ENCODE measurements at places on chromosomes 12 and 14.

DNA sequence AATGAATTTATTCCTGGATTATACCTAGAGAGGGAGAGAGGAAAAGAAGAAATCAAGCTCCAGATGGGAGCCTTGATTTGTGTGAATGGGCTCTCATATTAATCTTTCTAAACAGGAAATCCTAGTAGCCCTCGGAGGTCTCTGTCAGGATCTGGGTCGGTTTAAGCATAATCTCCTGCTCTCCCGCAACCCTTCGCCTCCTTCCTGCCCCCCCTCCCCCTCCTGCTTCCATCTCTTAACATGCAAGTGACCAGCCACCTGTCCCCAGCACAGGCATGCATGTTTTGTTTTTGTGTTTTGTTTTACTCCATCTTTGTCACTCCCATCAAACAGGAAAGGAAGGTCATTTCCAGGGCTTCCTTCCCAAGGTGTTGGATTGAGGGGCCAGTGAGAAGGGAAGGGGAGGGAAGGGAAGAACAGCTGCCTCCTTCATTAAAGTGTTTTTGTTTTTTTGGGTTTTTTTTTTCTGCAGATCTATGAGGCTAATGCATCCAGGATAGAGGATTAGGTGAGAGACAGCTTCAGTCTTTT, 4.8 kb upstream of the KCNA5 start:
- no peak for DNase-seq

GRCh38 chr14:25090256-25090655, 40.3 kb upstream of the STXBP6 start:
- no peak for DNase-seq

DNA sequence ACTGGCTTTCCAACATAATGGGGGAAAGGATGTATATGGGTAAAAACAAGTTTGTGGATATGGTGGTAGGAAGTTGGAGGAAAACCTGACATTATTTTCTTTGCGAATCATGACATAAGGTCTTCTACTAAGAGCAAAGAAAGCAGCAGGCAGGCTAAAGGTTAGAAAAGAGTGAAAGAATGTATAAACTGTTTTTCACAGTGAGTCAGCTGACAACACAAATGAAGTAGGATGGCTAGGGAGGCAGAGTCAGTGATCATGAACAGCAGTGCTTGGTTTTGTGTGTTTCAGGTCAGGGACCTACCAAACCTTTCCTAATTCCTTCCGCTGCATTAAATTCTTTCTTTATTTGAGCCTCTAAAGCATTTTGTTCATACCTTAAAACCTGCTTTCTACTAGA, 46.3 kb upstream of the CATSPERB start:
- no peak for DNase-seq

DNA sequence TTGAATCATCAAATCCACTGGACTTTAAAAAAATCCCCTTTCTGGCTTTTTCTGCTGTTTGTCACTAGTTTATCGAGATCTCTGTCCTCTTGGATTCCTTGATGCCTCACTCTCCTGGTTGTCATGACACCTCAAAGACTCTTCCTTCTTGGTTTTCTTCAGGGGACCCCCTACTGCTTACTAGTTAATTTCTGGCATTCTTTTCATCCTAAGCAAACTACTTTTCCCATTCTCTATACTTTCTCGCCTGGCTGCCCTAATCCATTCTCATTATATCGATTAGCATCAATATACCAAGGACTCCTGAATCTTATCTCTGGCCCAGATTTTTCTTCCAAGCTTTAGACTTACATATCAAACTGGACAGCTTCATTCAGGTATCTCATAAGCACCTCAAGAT, 98.6 kb downstream of the NEDD1 start:
- DNase-seq = no peak

DNA sequence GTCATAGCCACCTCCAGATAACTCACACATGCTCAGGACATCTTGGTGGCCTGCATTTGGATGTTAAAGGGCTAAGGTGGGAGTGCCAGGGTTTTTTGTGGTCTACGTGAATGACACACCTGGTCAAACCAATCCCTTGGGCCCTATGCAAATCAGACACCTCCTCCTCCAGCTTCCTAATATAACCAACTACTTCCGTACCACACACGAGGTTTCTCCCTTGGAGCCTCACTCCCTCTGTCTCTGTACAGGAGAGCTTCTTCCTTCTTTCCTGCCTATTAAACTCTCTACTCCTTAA, 19.6 kb downstream of the APOBEC1 start:
- no peak for DNase-seq

DNA sequence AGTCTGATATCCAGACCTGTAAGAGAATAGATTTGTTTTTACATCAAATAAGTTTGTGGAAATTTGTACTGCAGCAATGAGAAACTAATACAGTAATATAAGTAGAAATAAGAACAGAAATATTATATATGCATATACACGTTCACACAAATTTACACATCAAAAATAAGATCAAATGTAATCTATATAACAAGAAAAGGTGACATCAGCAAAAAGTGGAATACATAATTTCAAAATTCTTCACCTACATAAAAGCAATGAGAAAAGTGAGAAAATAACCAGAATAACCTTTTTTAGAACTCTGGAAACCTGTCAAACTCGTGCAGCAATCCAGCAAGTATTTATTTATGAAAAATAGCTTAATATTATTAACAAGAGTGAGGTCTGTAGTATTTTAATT, 1124.6 kb upstream of the ATXN7L3B start:
- DNase-seq = no peak

DNA sequence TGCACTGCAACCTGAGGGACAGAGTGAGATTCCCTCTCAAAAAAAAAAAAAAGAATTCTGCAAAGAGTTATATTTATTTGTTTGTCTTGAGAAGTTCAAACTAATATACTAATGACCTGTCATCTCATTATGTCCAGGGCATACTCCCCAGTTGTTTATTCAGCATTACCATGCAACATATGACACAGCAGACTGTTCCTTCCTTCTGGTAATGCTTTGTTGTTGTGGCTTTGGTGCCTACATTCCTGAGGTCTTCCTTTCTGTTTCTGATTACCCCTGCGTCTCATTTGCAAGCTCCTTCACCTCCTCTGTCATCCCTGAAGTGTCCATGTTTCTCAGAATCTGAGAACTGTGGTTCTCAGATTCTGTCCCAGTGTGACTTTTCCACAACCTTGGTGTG, 55.3 kb downstream of the DERA start:
- no peak for DNase-seq

GRCh38 chr14:90060312-90060964, 1.4 kb upstream of the KCNK13 start:
- peak; percentile 86 for DNase-seq

DNA sequence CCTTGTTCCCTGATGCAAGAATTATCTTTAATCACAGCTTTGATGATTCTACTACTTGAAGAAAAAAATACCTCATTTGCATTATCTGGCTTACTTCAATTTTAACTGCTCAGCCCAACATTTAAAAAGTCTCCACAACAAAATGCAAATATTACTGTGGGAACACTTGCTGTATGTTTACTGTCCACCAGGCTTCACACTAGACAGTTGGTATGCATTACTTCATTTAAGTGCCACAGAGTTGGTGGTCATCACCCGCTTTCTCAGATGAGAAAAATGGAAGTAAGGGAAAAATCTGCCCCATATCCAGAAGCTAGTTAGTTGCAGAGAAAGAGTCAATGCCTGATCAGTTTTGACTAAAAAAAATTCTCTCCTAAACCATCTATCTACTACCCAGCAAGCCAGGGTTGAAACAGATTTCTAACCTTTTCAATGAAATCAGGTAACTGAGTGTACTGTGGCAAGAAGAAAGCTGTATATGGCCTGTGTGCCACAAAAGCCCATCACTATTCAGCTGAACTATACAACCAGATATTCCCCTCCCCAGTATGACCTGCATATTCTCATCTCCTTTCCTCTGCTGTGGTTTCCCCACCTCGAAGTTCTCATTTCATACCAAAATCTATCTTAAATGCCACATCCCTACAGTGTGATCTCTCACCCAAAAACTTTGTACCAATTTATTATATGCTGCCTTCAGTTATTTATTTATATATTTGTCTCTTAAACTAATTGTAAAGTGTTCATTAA, 90.3 kb downstream of the ATP2B1 start:
- DNase-seq = no peak

GRCh38 chr12:124780752-124781685, 82.6 kb downstream of the SCARB1 start:
- DNase-seq = no peak

GRCh38 chr14:88825503-88825902, 1.1 kb downstream of the TTC8 start:
- no peak for DNase-seq

- peak; percentile 65 for DNase-seq
Observed at GRCh38 chr12:25386831-25387731, 136.4 kb upstream of the KRAS start.

GRCh38 chr14:61927520-61927919, 165.3 kb downstream of the SNAPC1 start:
- DNase-seq = no peak

- DNase-seq = peak; percentile 21
Observed at GRCh38 chr12:64801381-64801780, 23.1 kb upstream of the TBC1D30 start.

DNA sequence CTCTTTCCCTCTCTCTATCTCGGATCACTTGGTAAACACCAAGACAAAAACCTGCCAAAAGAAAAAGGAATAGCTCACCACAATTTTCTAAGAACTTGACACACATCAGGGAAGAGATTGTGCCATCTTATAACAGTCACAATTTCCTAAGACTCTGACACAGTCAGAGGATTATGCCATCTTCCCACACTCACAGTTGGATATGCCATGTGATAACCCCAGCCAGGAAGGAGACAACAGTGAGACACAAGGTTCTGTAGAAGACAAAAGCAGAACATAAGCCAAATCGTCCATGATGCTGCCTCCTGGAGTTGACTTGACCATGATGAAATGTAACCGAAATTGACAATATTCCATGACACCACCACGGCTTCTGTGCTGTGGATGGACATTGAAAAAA, 2.8 kb upstream of the CLEC9A start:
- no peak for DNase-seq

DNA sequence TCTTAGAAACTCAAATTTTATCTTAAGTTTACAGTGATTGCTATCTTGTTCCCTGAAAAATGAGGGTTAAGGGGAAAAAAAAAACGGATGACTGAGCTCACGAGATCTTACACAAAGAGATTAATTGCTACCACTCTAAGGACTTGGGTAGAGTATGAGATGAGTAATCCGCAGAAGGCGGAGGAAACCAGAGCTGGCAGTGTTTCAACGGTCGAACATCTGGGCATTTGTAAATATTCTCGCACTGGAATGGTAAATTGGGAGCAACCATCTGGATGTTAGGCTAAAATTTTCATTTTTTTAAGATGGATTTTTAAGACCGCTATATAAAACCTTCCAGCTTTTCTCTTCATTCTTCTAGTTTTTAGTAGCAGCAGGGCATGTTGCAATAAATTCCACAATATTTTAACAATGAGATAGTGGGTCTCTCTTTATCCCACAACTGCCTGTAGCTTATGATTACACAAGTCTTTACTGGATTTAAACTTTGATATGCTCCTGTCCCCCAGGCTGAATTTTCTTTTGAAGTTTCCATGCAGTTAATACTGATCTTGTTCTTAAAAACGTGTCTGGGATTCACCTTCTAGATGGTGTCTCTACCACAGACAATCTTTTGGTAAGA, 1324.1 kb downstream of the AACS start:
- DNase-seq = no peak

GRCh38 chr12:6963791-6964413, 6.6 kb downstream of the PHB2 start:
- DNase-seq = no peak

- no peak for DNase-seq
Observed at GRCh38 chr12:43210485-43211192, 341.4 kb downstream of the ADAMTS20 start.

- peak; percentile 57 for DNase-seq
Observed at GRCh38 chr14:38721822-38722431, 381.1 kb downstream of the SEC23A start.

DNA sequence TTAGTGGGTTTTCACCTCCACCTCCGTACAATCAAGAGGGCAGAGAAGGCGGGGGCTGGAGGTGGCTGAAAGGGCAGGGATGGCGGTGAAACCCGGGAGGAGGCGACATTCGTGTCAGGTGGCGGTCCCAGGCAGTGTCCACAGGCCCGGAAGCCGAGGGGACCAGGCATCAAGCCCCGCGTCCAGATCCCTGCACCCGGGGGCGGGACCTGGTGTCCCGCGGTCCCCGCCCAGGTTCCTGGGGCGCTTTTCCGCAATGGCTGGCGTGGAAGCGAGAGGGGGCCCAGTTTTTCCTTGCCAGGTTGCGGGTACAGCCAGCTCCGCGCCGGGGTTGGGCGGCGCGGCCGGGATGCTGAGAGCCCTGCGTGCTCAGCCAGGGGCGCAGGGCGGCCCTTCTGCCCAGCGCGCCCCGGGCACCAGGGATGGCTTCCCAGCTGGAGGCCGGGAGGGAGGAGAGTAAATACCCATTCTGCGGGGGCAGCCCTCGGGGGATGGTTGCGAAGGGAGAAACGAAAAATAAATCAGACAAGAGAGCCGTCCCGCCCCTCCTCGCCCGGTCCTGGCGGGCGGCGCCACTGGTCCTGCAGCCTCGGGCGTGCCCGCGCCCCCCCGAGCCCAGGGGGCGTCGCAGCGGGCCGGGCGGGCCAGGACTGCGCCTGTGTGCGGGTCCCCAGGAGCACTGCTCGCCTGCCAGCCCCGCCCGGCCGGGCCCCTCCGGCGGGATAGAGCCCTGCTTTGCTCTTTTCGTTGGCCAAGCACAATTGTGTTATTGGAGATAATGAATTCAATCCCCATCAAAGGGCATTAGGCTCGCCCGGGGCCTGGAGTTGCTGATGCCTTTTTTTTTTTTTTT, 11.5 kb downstream of the FOXA1 start:
- peak; percentile 41 for DNase-seq

DNA sequence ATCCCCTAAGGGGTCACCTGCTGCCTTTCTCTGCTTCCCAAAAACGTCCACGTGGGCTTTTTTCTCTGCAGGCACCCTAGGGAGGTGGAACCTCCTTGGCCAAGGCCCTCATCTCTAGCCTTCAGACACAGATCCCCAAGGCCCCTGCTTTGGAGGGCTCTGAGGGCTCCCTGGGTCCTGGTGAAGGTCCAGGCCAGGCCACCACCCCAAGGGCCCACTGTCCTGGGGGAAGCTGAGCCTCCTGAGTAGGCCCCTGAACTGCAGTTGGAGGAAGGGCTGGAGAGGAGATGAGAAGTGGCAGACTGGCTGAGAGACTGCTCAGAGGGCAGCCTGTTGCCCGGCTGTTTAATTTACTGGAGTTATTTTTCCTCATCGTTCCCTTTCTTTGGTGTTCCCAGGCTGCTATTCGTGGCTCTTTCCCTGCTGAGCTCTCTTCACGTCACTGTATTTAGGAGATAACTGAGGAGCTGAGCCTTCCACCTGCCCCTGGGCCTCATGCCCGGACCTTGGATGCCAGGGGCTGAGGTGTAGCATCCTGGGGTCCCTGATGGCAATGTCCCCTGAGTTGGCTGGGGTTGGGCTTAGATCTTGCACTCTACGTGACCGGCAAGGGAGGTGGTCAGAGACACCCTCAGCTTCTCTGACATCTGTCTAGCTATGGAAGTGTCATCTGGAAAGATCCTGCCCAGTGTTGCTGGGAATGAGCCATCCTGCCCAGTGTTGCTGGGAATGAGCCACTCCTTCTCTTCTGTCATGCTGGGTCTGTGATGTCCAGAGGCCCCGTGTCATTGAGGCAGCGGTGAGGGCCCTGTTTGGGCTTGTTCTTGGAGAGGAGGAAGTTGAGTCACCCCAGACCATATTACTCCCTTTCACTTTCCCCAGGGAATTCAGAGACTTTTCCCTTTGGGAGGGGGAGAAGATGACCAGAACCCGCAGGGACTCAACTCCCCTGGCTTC, 139.8 kb downstream of the TSPAN9 start:
- DNase-seq = no peak
